ENCODE measurements at places on chromosomes 13 and 19.

GRCh38 chr19:29806098-29806866 lies 5.5 kb upstream of the CCNE1 start:
- DNase-seq, result no peak

GRCh38 chr19:8515317-8515716 lies 1.4 kb upstream of the ZNF414 start:
- DNase-seq, result no peak

- DNase-seq, result peak; percentile 19
These were observed 48.9 kb downstream of the MYH14 start for GRCh38 chr19:50252111-50252886.

GRCh38 chr13:98206946-98207345 lies 29.9 kb upstream of the RNF113B start:
- DNase-seq, result peak; percentile 97

DNA sequence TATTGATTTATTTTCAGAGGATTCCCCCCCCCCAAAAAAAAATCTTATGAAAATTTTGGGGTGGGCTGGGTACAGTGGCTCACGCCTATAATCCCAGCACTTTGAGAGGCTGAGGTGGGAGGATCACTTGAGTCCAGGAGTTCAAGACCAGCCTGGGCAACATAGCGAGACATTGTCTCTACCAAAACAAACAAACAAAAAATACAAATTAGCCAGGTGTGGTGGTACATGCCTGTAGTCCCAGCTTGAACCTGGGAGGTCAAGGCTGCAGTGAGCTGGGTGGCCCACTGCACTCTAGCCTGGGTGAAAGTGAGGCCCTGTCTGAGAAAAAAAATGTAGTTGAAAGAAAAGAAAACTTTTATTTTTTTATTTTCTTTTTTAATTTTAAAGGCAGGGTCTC lies 17.9 kb downstream of the NECTIN2 start:
- no peak for DNase-seq

DNA sequence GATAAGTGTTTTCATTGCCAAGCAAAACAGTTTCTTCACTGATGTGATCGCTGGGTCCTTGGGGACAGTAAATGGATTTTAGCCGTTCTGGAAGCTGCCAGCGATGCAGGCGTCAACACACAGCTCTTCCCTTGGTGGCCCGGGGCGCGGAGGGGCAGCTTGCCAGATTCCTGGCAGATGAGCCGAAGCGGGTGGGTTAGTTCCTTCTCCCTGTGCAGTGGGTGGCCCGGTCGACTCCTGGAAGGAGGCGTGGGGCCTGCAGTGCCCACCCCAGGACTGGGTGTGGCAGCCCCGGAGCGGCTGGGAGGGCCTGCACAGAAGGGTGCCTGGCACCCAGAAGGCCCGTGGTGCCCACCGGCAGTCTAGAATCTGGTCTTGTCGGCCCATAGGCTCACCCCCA lies 69.0 kb downstream of the KDM4B start:
- DNase-seq, result no peak

DNA sequence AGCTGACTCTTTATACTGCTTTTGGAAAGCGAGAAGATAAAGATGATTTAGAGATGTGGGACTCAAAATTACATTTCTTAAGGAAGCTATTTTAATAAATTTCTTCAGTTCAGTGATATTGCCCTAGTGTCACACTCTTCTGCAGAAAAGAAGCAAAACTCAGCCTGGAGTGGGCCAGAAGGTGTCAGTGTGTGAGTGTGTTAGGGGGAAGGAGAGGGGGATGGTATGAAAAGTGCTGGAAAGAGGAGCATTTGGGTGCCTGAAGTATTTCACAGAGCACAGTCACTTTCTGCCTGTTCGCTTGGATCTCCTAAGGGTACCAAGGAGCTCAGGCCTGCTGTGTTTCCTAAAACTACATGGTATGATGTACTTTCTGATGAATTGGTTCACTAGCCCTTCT lies 84.5 kb upstream of the FRY start:
- peak; percentile 21 for DNase-seq

DNA sequence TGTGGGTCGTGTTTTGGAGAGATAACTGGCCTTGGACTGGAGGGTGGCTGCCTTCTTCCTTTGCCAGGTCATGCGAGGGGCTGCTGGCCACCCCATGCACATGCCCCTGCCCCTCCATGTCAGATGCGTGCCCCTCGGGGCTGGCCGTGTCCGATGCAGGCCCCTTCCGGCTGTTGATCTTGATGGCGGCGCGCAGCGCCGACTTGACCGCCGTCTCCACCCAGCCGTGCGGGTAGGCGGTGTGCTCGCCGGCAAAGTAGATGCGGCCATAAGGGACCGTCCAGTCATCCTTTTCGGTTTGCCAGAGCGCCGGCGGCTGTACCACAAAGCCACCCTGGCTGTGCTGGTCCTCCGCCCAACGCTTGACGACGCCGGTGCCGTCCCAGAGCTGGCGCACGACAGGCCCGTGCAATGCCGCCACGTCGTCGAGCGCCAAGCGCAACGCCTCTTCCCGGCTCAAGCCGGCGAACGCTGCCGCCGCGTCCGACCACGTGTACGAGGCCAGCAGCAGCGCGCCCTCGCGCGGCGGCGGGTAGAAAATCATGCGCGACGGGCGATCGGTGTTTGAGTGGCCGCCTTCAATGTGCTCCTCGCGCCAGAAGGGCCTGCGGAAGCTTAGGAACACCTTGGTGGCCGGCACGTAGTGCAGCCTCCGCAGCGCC lies 6.9 kb downstream of the IL4I1 start:
- peak; percentile 68 for DNase-seq

Data from kidney tubule cell (primary cell).